Putamen (tissue), 1 donor: ENCODE measurements at places on chromosomes 3 and 15.

- no peak for DNase-seq
These were observed 211.8 kb downstream of the NR2F2 start for GRCh38 chr15:96542130-96542770.

DNA sequence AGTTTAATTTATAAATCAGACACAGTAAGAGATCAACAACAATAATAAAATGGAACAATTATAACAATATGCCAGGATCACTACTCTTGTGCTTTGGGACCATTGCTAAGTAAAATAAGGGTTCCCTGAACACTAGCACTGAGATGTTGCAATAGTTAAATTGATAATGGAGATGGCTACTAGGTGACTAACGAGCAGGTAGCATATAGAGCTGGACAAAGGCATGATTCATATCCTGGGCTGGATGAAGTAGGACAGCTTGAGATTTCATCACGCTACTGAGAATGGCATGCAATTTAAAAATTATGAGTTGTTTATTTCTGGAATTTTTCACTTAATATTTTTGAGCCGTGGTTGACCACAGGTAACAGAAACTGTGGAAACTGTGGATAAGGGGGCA lies 20.7 kb upstream of the MYZAP start:
- no peak for DNase-seq

DNA sequence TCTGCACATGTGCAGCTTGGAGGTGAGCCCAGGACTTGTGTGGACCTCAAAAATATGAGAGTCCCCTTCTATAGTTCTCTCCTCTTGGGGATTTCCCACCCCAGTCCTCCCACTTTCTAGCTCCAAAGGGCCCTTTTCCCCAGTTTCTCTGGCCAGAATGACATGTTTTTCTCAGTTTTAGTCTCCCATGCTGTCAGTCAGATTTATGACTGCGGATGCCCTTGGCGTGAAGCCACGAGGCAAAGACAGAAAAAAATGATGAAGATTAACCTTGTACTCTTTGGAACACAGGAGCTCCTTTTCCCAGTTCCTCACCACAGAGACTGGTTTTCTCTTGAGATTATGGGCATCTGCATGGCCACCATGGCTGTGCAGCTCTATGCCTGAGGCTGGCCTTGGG lies 72.0 kb upstream of the TTBK2 start:
- DNase-seq: no peak

DNA sequence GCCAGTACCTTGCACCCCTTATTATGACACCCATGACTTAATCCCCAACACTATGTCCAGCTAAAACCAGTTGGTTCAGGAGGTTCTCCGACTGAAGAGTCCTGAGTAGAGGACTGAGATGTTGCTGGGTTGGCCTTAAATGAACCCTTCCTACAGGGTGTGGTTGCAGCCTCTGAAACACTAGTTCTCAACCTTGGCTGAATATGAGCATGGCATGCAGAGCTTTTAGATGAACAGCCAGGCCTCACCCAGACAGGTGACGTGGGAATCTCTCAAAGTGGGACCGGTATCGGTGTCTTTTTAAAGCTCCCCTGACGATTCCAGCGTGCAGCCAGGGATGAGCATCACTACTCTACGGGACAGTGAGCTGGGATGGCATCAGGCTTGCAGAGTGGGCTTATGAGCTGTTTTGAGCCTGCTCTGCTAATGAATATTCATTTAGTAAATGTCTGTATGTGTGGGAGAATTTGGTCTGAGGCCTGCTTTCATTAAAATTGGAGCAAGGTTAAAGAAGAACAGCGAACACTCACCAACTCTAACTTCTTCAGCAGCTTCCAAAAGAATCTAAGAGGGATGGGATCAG lies 79.7 kb upstream of the PRICKLE2 start:
- no peak for DNase-seq

DNA sequence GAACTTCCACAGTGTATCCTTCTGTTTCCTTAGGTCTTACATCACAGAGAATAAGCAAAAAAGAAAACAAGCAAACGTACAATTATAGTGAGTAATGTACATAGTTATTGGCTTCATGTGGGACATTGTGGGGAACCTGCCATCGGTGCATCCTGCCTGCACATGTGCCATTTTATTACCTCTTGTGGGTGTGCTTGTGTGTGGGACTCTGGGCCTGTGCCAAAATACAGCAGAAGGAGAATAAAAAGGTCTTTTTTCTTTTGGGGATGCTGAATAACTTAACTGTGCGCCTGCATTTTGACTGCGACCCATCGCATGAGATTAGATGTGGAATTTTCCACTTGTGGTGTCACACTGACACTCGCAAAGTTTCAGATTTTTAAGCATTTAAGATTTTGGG lies 169.6 kb upstream of the DCBLD2 start:
- DNase-seq: peak; percentile 7

GRCh38 chr3:119240101-119240590 lies 532 bp downstream of the B4GALT4 start:
- no peak for DNase-seq

- no peak for DNase-seq
These were observed 32.5 kb downstream of the KLHL25 start for GRCh38 chr15:85762039-85762755.

GRCh38 chr15:50236433-50236832 lies 29.1 kb downstream of the HDC start:
- DNase-seq: no peak
